A673 (cell line): ENCODE measurements at places on chromosomes 1 and 21.

DNA sequence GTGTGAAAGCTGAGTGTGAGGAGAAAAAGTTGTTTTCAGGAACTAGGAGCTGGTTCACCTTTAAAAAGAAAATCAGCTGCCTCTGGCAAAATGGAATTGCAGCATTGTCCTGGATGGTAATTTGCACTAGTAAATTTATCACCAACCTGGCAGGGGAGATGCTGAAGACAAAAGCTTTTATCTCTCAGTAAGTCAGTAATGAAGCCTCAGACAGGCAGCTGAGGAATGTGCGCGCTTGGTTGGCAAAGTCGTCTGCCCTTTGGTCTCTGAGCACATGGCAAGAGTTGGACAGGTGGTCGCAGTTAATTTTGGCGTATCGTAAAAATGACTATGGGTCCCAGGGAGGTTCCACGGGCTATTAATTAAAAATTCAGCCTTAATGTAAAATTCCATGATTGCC lies 131.9 kb downstream of the BACH1 start:
- no peak overlapping the region for H3K27ac ChIP-seq
- H3K4me3 ChIP-seq: no peak overlapping the region
- no peak for DNase-seq
- no peaks in the 10 kb centered on the region for H3K27me3 ChIP-seq
- H3K36me3 ChIP-seq: no peaks in the 10 kb centered on the region

GRCh38 chr21:25103500-25104207 lies 503.6 kb downstream of the MRPL39 start:
- H3K4me1 ChIP-seq: no peaks in the 10 kb centered on the region
- no peaks in the 10 kb centered on the region for H3K36me3 ChIP-seq
- no peak overlapping the region for H3K27ac ChIP-seq
- no peaks in the 10 kb centered on the region for H3K27me3 ChIP-seq
- H3K4me3 ChIP-seq: no peak overlapping the region

- no peak for DNase-seq
- H3K36me3 ChIP-seq: peaks cover 2% of the 10 kb centered on the region
- H3K27me3 ChIP-seq: no peaks in the 10 kb centered on the region
Observed at GRCh38 chr1:183832459-183832858, 27.5 kb downstream of the RGL1 start.

DNA sequence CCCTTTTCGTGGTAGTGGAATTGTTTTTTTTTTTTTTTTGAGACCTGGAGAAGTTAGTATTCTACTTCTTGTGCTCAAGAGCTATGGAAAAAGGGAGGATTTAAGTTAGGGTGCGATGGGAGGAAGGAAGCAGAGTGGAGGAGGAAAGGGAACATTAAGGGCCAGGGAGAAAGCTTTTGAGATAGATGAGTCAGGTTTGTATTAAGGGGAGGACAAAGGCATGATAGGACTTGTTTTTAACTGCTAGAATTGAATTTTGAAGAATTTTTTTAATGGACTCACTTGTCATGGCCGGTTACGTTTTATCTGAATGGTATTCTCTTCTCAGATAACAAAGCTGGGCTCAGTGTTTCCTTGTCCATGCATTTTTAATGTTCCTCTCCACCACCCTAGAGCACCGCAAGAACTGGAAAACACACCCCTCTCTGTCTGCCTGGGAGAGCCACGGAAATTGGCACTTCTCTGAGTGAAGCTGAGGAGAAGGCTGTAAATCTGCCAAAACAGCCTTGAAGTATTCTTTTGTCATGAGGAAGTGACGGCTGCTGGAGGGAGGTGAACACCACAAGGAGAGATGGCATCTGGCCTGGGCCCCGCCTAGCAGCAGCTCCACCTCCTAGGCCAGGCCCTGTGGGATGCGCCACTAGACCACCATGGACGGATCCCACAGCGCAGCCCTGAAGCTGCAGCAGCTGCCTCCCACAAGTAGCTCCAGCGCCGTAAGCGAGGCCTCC lies 3.5 kb downstream of the NIPAL3 start:
- H3K27ac ChIP-seq: peak overlapping the region; percentile 69
- H3K4me3 ChIP-seq: no peak overlapping the region
- no peaks in the 10 kb centered on the region for H3K27me3 ChIP-seq
- peaks cover 29% of the 10 kb centered on the region for H3K4me1 ChIP-seq

GRCh38 chr1:85894651-85895050 lies 186.4 kb upstream of the ZNHIT6 start:
- DNase-seq: peak; percentile 54
- H3K27ac ChIP-seq: no peak overlapping the region
